ENCODE measurements at places on chromosomes 12 and 14.

- no peak for DNase-seq
Observed at GRCh38 chr14:92421751-92422150, 91.8 kb upstream of the RIN3 start.

GRCh38 chr12:46786774-46787173 lies 39.0 kb downstream of the SLC38A4 start:
- DNase-seq, result no peak

GRCh38 chr14:54490445-54491175 lies 1.8 kb upstream of the GMFB start:
- no peak for DNase-seq

- no peak for DNase-seq
Observed at GRCh38 chr12:130792821-130793553, 46.1 kb downstream of the STX2 start.

DNA sequence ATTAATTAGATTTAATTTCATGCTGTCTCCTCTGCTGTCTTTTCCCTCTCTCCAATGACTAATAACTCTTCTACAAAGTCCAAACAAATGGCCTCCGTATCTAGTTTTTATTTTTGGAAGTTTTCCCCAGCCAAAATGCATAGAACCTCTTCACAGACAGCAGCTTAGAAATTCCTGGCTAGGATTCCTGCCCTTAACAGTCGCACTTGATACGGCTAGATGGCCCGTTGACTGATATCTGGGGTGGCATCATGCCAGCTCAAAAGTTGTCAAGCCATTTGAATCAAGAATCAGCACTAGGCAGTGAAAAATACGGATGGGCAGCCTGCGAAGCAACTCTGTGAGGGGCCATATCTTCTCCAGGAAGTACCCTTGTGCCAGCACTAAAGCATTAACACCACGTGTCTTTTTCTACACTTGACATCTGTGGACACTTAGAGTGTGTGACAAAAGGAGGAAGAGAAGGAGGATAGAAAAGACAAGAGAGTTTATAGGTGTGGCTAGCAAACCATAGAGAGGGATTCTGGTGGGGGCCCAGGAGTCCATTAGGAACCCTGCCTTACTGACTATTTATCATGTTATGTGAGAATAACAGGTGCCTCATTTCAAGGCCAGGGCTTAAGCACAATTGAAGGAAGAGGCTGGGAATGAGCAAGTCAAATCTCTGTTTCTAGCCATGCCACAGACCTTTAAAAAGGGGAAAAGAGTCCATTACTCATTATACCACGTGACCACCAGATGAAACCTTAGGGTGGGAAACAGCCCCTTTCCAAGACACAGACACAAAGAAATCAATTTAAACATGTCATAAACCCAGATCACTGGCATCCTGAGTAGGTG lies 39.2 kb upstream of the KRR1 start:
- DNase-seq, result no peak

- no peak for DNase-seq
Observed at GRCh38 chr12:51529651-51529970, 61.4 kb upstream of the SCN8A start.

DNA sequence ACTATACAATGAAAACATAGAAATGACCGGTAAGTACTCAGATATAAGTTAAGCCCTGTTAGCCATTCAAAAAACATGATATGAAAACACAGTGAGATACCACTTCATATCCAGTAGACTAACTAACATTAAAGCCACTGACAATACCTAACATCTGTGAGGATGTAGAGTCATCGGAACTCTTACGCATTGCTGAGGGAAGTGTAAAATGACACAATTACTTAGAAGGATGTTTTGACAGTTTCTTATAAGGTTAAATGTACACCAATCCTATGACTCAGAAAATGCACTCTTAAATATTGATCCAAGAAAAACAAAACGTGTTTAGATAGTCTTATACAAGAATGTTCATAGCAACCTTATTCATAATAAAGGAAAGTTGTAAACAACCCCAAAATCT lies 782.9 kb downstream of the BCL11B start:
- no peak for DNase-seq

- DNase-seq, result no peak
Observed at GRCh38 chr12:1643043-1643442, 14.0 kb downstream of the WNT5B start.

- DNase-seq, result no peak
Observed at GRCh38 chr14:23209651-23210423, 26.4 kb upstream of the SLC7A8 start.

GRCh38 chr12:89391726-89392336 lies 39.5 kb upstream of the DUSP6 start:
- no peak for DNase-seq

- peak; percentile 90 for DNase-seq
Observed at GRCh38 chr12:50074936-50075807, 10.0 kb upstream of the SMARCD1 start.

DNA sequence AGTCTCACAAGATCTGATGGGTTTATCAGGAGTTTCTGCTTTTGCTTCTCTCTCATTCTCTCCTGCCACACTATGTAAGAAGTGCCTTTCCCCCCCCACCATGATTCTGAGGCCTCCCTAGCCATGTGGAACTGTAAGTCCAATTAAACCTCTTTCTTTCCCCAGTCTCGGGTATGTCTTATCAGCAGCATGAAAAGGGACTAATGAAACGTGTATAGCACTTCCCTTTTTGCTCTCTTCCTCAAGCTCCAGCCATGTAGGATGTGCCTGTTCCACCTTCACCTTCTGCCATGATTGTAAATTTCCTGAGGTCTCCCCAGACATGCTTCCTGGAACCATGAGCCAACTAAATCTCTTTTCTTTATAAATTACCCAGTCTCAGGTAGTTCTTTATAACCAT lies 7.0 kb upstream of the CRACR2A start:
- DNase-seq, result no peak

- no peak for DNase-seq
Observed at GRCh38 chr14:88598097-88598675, 35.3 kb downstream of the ZC3H14 start.

- no peak for DNase-seq
Observed at GRCh38 chr12:76083246-76083903, 1.1 kb downstream of the NAP1L1 start.

Measured in activated T-cell treated with anti-CD3 and anti-CD28 coated beads, Interleukin-2, amount 50 U/mL, for 48 hours (primary cell).